ENCODE measurements at places on chromosomes 7 and 10.

DNA sequence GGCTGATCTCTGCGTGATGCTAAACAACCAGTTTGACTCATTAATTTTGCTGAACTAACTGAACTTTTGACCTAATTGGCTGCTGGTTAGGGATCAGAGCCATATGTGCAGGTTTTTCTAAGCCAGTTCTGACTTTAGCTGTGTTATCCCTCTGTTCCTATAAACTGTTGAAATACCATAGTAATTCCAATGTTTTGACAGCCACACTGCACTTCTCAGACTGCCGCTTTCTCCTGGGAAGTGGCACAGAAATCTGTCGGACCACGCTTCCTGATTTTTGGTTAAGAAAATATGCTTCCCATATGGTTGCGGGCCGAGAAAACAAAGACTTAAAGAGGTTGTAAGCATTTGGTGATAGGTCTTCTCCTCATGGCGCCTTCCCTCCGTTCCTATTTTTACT lies 42.3 kb downstream of the TBXAS1 start:
- DNase-seq: no peak

- DNase-seq: no peak
These were observed at the start of gene DLX5 for GRCh38 chr7:97024209-97025129. Gene DLX5 (minus strand): TSS chr7:97024831. CDS start chr7:97024623, 208 bp downstream.

- no peak for DNase-seq
These were observed 164.6 kb downstream of the SKAP2 start for GRCh38 chr7:26699766-26700165.

DNA sequence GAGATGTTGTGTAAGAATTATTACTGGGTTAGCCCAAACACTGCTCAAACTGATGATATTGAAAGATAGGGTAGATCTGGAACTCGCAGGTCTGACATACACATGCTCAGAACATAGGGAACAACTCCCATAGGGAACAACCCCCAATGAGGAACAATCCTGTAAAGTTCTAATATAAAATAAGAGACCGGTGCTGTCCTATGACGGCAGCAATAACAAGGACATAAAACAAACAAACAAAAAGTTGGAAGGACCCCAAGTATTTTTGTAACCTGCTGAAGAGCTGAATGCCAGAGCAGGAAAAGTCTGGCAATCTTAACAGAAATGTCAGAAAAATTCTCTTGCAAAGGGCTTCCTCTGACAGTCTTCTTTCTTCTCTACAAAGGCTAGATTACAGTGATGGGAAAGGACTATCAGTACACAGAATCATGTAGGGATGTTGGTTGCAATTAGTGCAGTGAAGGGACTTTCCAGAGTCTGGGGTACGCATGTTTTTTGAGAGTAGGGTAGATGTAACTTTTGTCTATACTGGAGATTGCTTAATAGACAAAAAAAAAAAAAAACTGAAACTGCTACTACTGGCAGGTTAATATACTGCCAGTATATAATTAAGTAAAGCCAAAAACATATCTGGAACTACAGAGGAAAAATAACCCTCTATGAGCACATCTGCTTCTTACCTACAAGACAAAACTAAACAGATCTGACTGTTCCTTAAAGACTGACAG lies 35.5 kb downstream of the IDE start:
- no peak for DNase-seq

GRCh38 chr10:80518807-80519360 lies 18.8 kb upstream of the SH2D4B start:
- no peak for DNase-seq

GRCh38 chr10:49384268-49384953 lies 11.5 kb downstream of the DRGX start:
- DNase-seq: no peak

DNA sequence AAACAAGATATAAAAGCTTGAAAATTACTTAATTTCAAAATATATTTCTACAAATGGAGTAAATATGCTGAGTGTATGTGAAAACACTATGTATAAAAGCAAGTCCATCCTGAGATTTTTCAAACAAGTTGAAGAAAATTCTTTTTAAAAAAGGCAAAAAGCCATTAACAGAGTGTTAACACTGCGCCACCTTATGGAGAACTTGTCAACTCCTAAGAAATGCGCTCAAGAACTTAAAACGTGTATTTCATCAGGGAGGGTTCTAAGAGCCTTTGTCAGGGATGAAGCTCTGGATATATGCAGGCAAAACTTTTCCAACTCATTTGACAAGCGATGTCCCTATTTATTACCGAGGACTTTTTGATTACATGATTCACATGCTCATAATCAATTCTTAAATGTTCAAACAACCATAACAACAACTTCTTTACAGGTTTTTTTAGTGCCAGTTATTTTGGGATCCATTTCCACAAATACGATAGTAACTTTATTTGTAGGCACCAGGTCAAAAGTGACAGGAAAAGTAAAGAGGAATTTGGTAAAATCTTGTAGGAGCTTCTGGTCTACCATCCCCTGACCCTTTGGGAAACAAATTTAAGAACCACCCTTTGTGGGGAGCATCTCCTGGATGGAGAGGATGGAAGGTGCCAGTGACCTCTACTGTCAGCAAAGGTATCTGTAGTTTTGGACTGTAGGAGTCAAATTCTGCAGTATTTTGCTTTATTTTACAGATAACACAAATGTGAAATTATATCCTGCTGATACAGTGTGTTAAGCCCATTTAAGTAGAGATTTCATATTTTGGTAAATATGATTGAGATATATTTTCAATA lies 23.2 kb downstream of the CALCR start:
- DNase-seq: no peak

DNA sequence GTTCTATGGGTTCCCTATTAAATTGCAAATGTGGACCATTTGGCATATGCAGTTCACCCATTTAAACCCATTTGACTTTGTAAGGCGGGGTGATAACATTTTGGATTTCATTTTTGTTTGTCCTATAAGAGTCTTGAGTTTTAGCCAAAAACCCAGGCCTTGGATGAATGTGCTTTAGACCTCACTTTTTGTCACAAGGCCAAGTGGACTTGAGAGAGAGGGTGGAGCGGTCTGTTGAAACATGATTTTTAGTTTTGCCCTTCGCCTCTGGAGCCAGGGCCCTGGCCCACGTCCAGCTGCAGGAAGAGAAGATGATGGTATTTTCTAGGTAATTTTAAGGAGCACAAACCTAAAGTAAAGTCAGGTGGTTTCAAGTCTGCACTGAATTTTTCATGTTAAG lies 260.1 kb downstream of the SLC25A13 start:
- DNase-seq: no peak

DNA sequence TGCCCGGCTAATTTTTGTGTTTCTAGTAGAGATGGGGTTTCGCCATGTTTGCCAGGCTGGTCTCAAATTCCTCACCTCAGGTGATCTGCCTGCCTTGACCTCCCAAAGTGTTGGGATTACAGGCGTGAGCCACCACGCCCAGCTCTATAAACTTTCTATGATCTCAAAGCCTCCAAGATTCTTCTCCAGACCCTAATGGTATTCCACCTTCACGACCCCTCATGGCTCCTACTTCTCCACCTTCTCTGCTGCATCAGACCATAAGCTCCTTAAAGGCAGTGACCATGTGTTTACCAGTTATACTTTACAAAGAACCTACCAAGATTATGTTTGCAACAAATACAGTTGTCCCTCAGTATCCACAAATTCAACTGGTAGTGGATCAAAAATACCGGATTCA lies 10.1 kb upstream of the BAZ1B start:
- DNase-seq: no peak

- no peak for DNase-seq
These were observed 227.9 kb downstream of the PHTF2 start for GRCh38 chr7:78026492-78026891.

DNA sequence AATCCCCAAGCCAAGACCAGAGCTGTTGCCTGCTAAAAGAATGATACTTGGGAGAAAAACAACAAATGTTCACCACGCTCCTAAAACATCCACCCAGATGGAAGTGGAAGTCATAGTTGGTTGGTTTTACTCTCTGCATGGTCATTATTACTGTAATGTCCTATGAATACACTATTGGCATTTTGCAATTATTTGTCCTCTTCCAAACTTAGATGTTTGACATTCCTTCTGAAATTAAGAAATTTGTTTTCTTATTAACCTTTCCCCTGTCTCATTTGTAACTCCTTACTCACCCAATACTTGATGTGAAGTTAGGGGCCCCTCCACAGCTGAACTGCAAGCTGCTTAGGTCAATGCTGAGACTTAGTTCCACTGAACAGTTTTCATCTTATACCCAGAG lies 383.3 kb downstream of the INHBA start:
- DNase-seq: no peak

GRCh38 chr10:2834214-2834613 lies 233.1 kb upstream of the PFKP start:
- DNase-seq: no peak

GRCh38 chr10:132142396-132143161 lies 44.2 kb upstream of the DPYSL4 start:
- peak; percentile 21 for DNase-seq

DNA sequence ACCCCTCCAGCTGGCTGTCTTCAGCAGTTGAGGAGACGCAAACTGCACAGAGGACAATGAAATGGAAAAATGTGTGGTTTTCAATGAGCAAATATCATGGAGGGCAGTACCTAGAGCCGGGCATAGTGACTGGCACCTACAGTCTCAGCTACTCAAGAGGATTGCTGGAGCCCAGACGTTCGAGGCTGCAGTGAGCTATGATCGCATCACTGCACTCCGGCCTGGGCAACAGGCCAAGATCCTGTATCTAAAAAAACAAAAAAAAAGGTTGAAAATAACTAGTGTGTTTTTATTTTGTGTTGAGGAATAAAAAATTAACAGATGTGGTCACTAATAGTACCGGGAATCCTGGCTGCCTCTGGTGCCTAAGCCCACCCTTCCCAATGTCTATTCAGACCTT lies 345.5 kb downstream of the GALNT17 start:
- DNase-seq: no peak

GRCh38 chr7:72321637-72322036 lies 90.5 kb downstream of the CALN1 start:
- DNase-seq: no peak

- DNase-seq: no peak
These were observed 639.2 kb upstream of the POT1 start for GRCh38 chr7:125568799-125569198.

GRCh38 chr10:6701289-6701688 lies 121.2 kb upstream of the PRKCQ start:
- no peak for DNase-seq

DNA sequence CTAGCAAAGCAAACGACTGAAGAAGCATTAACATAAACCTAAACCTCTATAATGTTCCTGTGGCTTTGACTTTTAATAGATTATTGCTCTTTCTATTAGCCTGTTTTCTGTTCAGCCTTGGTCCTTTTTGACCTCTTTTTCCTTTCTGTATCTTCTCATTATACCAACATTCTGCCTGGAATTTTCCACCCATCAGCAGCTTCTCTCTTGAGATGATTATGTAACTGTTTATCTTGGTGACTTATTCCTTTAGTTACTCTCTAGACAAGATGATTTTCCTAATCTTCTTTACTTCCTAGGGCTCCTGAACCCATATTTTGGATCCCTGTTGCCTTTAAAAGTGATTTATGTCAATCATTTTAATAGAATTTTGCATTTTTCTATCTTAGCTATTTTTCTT lies 81.1 kb downstream of the MYO3A start:
- no peak for DNase-seq

- DNase-seq: no peak
These were observed 1.0 kb upstream of the PAX2 start for GRCh38 chr10:100744136-100744986.

GRCh38 chr7:157464971-157465886 lies 128.4 kb downstream of the DNAJB6 start:
- DNase-seq: no peak

DNA sequence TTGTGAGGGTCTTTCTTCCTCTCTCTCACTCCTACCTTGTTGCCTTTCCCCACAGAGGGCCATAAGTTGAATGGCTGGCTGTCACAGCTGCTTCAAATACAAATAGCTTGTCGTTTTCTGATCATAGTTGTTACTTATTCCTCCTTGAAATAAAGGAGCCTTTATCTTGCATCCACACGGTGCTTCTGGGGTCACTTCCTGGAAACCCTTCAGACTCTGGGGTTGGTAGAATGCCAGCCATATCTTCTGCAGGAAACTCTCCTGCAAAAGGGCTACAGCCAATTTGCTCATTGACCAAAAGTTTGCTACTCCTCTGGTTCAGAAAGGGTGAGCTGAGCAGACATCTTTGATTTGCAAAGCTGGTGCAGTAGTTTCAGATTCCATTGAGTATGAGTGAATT lies 70.4 kb downstream of the FAM185A start:
- no peak for DNase-seq

DNA sequence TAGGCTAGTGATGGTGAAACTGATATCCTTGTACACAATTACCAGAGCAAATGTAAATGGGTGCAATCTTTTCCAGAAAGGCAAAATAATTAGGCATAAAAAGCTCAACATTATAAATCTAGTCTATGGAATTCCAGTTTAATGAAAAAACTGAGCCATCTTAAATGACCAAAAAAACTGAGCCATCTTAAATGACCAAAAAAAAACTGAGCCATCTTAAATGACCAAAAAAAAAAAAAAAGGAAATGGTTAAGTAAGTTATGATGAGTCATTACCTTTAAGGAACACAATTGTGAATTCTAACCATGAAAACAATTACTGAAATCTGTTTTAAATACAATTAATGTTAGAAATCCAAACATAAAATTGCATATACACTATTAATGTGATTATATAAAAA lies 25.3 kb downstream of the USP6NL start:
- no peak for DNase-seq

GRCh38 chr7:43479042-43479441 lies 103.9 kb upstream of the STK17A start:
- DNase-seq: no peak

- DNase-seq: no peak
These were observed 7.6 kb downstream of the CYP26A1 start for GRCh38 chr10:93081318-93081717.

DNA sequence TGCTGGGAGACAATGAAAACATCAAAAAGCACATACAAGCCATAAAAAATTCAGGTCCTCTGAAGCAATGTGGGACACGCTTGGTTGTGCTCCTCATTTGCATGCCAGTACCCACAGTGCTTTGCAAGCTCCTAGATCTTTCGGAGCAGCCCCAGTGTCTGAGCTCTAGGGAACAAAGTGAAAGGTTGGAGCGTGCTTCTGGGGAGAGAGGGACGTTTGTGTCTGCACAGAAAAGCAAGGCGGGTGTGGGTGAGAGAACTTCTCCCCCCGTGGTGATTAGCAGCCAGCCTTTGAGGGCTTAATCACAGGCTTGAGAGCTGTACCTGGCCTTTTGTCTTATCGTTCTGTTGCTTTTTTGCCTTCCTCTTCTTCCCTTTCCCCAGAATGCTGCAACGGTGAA lies 76.7 kb upstream of the HABP2 start:
- DNase-seq: no peak

GRCh38 chr7:93115796-93116195 lies 2.0 kb downstream of the SAMD9 start:
- peak; percentile 5 for DNase-seq

GRCh38 chr10:12590675-12591659 lies 241.6 kb downstream of the CAMK1D start:
- DNase-seq: no peak
